ENCODE measurements at places on chromosomes 1 and 21. TPM values are rescaled to one million over a fixed set of nuclear protein-coding genes. Genes with fewer than 3 reads are reported as not detected.
A peak's percentile ranks its signal among the peaks of the same experiment; 100 is the strongest.

GRCh38 chr1:184033711-184034167 is 3.8 kb downstream of the COLGALT2 start:
- DNase-seq, result no peak
- no peaks in the 10 kb centered on the region for H3K36me3 ChIP-seq
- no peak overlapping the region for H3K27ac ChIP-seq
- no peak overlapping the region for H3K4me3 ChIP-seq

CELA2A gene
- total RNA-seq, result not detected

ARHGAP30 gene
- total RNA-seq, result 0.06 TPM

DNA sequence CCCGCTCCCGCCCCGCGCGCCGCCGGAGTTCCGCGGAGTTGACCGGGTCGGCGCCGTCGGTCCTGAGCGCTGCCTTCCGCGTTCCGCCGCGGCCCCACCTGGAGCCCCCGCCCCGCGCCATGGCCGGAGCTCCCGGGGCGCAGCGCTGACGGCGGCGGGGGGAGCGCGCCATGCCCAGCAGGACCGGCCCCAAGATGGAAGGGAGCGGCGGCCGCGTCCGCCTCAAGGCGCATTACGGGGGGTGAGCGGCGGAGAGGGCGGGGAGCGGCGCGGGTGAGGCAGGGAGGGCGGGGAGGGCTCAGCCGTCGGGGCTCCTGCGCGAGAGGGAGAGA is 216 bp downstream of the PRKCZ start:
- peak overlapping the region; percentile 97 for H3K4me3 ChIP-seq
- peaks cover 46% of the 10 kb centered on the region for H3K27me3 ChIP-seq
- no peak for DNase-seq
- no peak overlapping the region for H3K27ac ChIP-seq
- H3K4me1 ChIP-seq, result peaks cover 18% of the 10 kb centered on the region
- no peaks in the 10 kb centered on the region for H3K36me3 ChIP-seq

- no peaks in the 10 kb centered on the region for H3K4me1 ChIP-seq
- H3K4me3 ChIP-seq, result no peak overlapping the region
- no peak overlapping the region for H3K27ac ChIP-seq
- no peak for DNase-seq
- no peaks in the 10 kb centered on the region for H3K27me3 ChIP-seq
- no peaks in the 10 kb centered on the region for H3K36me3 ChIP-seq
Measured at GRCh38 chr1:220441211-220441610, 86.7 kb upstream of the MARK1 start.

- no peak overlapping the region for H3K27ac ChIP-seq
- H3K36me3 ChIP-seq, result peaks cover 23% of the 10 kb centered on the region
- DNase-seq, result no peak
- H3K27me3 ChIP-seq, result no peaks in the 10 kb centered on the region
Measured at GRCh38 chr1:108801101-108801500, 54.6 kb downstream of the STXBP3 start.

- no peaks in the 10 kb centered on the region for H3K36me3 ChIP-seq
- H3K27ac ChIP-seq, result no peak overlapping the region
- peak overlapping the region; percentile 77 for H3K4me3 ChIP-seq
- no peaks in the 10 kb centered on the region for H3K4me1 ChIP-seq
- peaks cover 29% of the 10 kb centered on the region for H3K27me3 ChIP-seq
Measured at GRCh38 chr1:97920276-97920831, 480 bp downstream of the DPYD start.

CGN gene
- 12.4 TPM for total RNA-seq

- no peak for DNase-seq
- H3K27ac ChIP-seq, result no peak overlapping the region
- no peak overlapping the region for H3K4me3 ChIP-seq
- no peaks in the 10 kb centered on the region for H3K36me3 ChIP-seq
Measured at GRCh38 chr1:50252196-50252595, 143.5 kb downstream of the ELAVL4 start.

GRCh38 chr1:90133133-90133532 is 138.2 kb downstream of the ZNF326 start:
- no peak overlapping the region for H3K27ac ChIP-seq
- H3K4me1 ChIP-seq, result no peaks in the 10 kb centered on the region
- no peak overlapping the region for H3K4me3 ChIP-seq
- H3K36me3 ChIP-seq, result no peaks in the 10 kb centered on the region

CAP1 gene
- total RNA-seq, result 154 TPM

DNA sequence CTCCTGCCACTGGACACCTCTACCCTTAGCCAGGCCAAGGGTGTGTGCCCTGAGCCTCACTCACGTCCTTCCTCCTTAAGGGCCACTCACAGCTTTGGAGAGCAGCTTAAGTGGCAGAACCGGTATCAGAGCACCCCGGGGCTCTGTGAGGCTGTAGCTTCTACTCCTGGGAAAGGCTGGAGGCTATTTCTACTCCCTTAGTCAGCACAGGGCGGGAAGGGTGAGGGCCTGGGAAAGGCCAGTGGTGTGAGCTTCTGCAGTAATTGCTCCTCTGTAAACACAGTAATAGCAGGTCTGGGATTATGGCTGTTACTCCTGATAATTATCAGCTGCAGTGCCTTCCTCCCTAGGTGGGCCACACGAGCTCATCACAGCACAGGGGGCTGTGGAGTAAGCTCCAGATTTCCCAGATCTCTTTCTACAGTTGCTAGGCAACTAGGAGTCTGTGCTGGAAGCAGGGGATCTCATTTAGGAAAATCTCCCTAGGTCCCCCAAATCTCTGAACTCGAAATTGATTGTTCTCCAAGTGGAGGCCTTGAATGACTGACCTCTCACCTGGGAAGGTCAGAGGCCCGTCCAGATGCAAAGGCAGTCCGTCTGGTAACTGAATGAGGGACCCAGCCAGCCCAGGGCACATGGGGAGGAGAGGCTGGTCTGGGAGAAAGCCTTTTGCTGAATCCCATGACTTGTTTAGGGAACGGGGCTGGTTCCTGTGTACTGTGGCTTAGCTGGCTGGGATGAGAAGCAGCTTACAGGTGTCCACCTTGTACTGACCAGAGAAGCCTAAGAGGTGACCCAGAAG is 29.3 kb downstream of the IER5 start:
- no peaks in the 10 kb centered on the region for H3K27me3 ChIP-seq
- H3K36me3 ChIP-seq, result no peaks in the 10 kb centered on the region
- peaks cover 22% of the 10 kb centered on the region for H3K4me1 ChIP-seq
- no peak overlapping the region for H3K27ac ChIP-seq

- no peak overlapping the region for H3K4me3 ChIP-seq
- no peak for DNase-seq
- no peaks in the 10 kb centered on the region for H3K4me1 ChIP-seq
- peaks cover 9% of the 10 kb centered on the region for H3K36me3 ChIP-seq
- no peaks in the 10 kb centered on the region for H3K27me3 ChIP-seq
Measured at GRCh38 chr1:94490556-94490955, 51.0 kb downstream of the F3 start.

- no peak overlapping the region for H3K4me3 ChIP-seq
- H3K36me3 ChIP-seq, result no peaks in the 10 kb centered on the region
- DNase-seq, result no peak
- H3K4me1 ChIP-seq, result peaks cover 13% of the 10 kb centered on the region
- no peak overlapping the region for H3K27ac ChIP-seq
- peaks cover 54% of the 10 kb centered on the region for H3K27me3 ChIP-seq
Measured at GRCh38 chr1:236468625-236469024, 55.2 kb upstream of the LGALS8 start.

GRCh38 chr1:58573705-58574591 is 3.1 kb downstream of the TACSTD2 start:
- peaks cover 11% of the 10 kb centered on the region for H3K4me1 ChIP-seq
- H3K36me3 ChIP-seq, result no peaks in the 10 kb centered on the region
- H3K4me3 ChIP-seq, result no peak overlapping the region
- H3K27me3 ChIP-seq, result peaks cover 43% of the 10 kb centered on the region
- H3K27ac ChIP-seq, result no peak overlapping the region

DNA sequence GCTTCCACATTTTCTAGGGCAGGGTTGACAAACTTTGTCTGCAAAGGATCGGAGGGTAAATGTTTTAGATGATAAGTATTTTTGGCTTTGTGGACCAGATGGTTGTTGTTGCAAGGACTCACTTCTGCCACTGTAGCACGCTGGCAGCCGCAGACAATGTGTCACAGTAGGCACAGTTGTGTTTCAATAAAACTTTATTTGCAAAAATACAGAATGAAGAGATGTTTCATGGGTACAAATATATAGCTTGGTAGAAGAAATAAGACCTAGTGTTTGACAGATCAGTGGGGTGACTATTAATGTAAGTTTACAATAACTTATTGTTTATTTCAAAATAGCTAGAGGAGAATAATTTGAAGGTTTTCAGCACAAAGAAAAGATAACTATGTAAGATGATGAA is 127.8 kb downstream of the GRIK3 start:
- no peak overlapping the region for H3K4me3 ChIP-seq
- H3K27me3 ChIP-seq, result no peaks in the 10 kb centered on the region
- DNase-seq, result no peak
- H3K27ac ChIP-seq, result no peak overlapping the region
- H3K36me3 ChIP-seq, result no peaks in the 10 kb centered on the region

COP1 gene
- 98.5 TPM for total RNA-seq
